HT1080 (cell line): ENCODE measurements at places on chromosomes 4 and X. TPM values are rescaled to one million over a fixed set of nuclear protein-coding genes. Genes with fewer than 3 reads are reported as not detected.

ODAPH gene
- not detected in 2 replicates for total RNA-seq

CHRDL1 gene
- total RNA-seq, result 3.9 and 4.1 TPM in 2 replicates

RGS12 gene
- 10.3 and 21.3 TPM in 2 replicates for total RNA-seq

FAM90A26 gene
- total RNA-seq, result not detected in 2 replicates

DCAF12L2 gene
- total RNA-seq, result not detected in 2 replicates

FAM149A gene
- 1.5 TPM in 2 replicates for total RNA-seq

FAM47A gene
- total RNA-seq, result not detected in 2 replicates

STS gene
- 2.8 and 2.9 TPM in 2 replicates for total RNA-seq

RHOXF2 gene
- not detected in 2 replicates for total RNA-seq

TCEAL6 gene
- total RNA-seq, result not detected in 2 replicates

INTU gene
- total RNA-seq, result 0.90 and 1.00 TPM in 2 replicates

ARSD gene
- total RNA-seq, result 1.0 and 5.1 TPM in 2 replicates

RNF212 gene
- total RNA-seq, result not detected in 2 replicates

SYN1 gene
- not detected in 2 replicates for total RNA-seq

SLAIN2 gene
- total RNA-seq, result 37.3 and 64.1 TPM in 2 replicates

BANK1 gene
- total RNA-seq, result not detected in 2 replicates

GK2 gene
- not detected in 2 replicates for total RNA-seq

SPANXC gene
- 7.5 and 13.9 TPM in 2 replicates for total RNA-seq

SUPT20HL1 gene
- total RNA-seq, result not detected in 2 replicates

SUPT20HL2 gene
- total RNA-seq, result not detected in 2 replicates

KLHL15 gene
- total RNA-seq, result 8.4 and 8.5 TPM in 2 replicates

BMX gene
- 0.34 TPM in 1 of 2 replicates, not detected in the other for total RNA-seq

GJB1 gene
- total RNA-seq, result not detected in 2 replicates

NLGN3 gene
- total RNA-seq, result 0.06 TPM in 1 of 2 replicates, not detected in the other

INPP4B gene
- total RNA-seq, result 9.3 and 10.0 TPM in 2 replicates

KLHL13 gene
- 3.9 and 7.8 TPM in 2 replicates for total RNA-seq

ZCCHC12 gene
- total RNA-seq, result not detected in 2 replicates

VGLL1 gene
- not detected in 2 replicates for total RNA-seq

TMEM156 gene
- total RNA-seq, result 5.4 and 8.4 TPM in 2 replicates

C1QTNF7 gene
- total RNA-seq, result not detected in 2 replicates

GRIA2 gene
- not detected in 2 replicates for total RNA-seq
